Lung (tissue), 17 donors: ENCODE measurements at places on chromosomes 2 and 18.

DNA sequence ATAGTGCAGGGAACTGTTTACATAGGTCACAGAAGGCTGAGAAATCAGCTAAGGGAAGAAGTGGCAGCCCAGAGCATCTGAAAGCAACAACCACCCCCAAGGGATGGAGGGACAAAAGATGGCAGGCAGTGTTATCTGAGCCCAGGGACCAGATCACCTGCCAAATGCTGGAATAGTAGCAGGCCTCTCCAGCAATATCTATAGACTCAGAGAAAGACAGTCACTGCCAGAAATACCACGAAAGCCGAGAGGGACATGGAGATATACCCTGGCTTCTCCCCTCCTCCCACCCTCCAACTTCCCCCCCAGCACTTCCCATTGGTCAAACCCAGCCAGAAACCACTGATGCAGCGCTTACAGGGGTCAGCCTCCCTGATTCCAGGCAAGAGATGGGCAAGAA is 58.4 kb upstream of the PPP1CB start:
- H3K4me3 ChIP-seq = no peak overlapping the region
- H3K4me1 ChIP-seq = peaks cover 7% of the 10 kb centered on the region
- no peaks in the 10 kb centered on the region for H3K27me3 ChIP-seq
- DNase-seq = no peak

DNA sequence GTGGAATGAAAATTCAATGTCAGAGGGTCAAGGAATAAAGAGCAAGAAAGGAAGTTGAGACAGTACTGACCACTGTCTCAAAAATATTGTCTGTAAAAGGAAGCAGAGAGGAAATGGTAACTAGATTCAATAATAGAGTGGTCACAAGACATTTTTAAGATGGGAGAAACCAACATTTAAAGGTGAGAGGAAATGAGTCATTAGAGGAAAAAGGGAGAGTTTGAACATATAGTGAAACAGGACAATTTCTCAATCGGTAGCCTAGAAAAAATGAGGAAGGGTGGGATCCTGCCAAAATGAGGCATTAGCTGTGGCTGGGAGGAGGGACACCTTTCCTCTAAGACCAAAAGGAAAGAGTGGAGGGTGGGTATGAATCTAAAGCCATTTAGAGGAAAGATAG is 288.5 kb downstream of the SP3 start:
- H3K27ac ChIP-seq = no peak overlapping the region
- no peaks in the 10 kb centered on the region for H3K27me3 ChIP-seq
- H3K36me3 ChIP-seq = no peaks in the 10 kb centered on the region

DNA sequence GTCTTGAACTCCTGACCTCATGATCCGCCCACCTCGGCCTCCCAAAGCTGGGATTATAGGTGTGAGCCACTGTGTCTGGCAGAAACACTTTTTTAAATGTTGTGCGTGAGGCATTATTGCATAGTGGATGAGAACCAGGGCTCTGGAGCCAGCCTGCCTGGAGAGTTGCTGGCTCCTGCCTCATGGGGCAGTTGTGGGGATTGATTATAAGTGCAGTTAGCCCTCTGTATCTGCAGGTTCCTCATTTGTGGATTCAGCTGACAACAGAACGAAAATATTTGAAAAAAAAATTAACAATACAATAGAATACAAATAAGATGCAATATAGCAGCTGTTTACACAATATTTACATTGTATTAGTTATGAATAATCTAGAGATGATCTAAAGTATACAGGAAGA is 129.4 kb upstream of the EML6 start:
- no peak for DNase-seq
- no peak overlapping the region for H3K27ac ChIP-seq
- H3K4me1 ChIP-seq = peaks cover 36% of the 10 kb centered on the region
- H3K27me3 ChIP-seq = no peaks in the 10 kb centered on the region
- H3K36me3 ChIP-seq = peaks cover 11% of the 10 kb centered on the region

- H3K36me3 ChIP-seq = peaks cover 3% of the 10 kb centered on the region
- DNase-seq = no peak
- H3K4me3 ChIP-seq = no peak overlapping the region
- H3K27ac ChIP-seq = no peak overlapping the region
- H3K4me1 ChIP-seq = no peaks in the 10 kb centered on the region
These were observed 92.0 kb downstream of the PMS1 start for GRCh38 chr2:189876271-189876670.

GRCh38 chr18:74528913-74529312 is 5.4 kb upstream of the CNDP1 start:
- H3K4me3 ChIP-seq = no peak overlapping the region
- no peaks in the 10 kb centered on the region for H3K27me3 ChIP-seq
- no peaks in the 10 kb centered on the region for H3K4me1 ChIP-seq

DNA sequence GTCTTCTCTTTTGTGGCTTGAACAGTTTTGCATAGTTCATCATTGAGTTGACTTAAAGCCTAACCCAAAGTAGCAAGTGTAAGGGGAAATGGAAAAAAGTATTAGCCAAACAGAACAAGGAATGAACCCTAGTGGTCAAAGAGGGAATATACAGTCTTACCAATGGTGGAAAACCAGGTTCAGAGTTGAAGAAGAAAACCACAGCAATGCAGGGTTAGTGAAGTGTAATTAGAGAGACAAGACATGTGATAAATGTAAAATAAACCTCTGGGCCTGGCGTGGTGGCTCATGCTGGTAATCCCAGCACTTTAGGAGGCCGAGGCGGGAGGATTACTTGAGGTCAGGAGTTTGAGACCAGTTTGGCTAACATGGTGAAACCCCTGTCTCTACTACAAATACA is 2.4 kb downstream of the TTN start:
- H3K4me3 ChIP-seq = no peak overlapping the region
- no peaks in the 10 kb centered on the region for H3K27me3 ChIP-seq
- no peak overlapping the region for H3K27ac ChIP-seq
- no peaks in the 10 kb centered on the region for H3K36me3 ChIP-seq
- DNase-seq = no peak

DNA sequence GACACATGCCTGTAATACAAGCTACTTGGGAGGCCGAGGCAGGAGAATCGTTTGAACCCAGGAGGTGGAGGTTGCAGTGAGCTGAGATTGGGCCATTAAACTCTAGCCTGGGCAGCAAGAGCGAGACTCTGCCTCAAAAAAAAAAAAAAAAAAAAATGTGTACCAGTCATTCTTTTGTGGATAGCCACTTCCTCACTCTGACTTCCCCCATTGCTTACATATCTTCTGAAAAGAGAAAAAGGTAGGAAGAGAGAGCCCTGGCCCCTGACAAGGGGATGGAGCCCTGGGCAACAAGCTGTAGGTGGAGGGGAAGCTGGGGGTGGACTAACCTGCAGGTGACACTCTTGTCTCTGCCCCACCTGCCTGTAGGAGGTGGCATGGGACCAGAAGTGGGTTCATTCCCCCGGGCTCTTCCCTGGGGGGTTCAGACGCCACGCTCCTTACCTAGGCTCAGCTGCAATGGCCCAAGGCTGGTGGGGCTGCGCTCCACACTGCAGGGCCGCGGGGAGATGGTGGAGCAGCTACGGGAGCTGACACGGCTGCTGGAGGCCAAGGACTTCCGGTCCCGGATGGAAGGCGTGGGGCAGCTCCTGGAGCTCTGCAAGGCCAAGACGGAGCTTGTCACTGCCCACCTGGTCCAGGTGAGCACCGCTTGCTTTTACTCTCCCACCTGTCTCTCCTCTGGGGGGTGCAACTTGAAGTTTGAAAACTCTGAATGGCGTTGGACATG is 39.1 kb downstream of the PCARE start:
- H3K27ac ChIP-seq = no peak overlapping the region
- DNase-seq = no peak
- no peak overlapping the region for H3K4me3 ChIP-seq

DNA sequence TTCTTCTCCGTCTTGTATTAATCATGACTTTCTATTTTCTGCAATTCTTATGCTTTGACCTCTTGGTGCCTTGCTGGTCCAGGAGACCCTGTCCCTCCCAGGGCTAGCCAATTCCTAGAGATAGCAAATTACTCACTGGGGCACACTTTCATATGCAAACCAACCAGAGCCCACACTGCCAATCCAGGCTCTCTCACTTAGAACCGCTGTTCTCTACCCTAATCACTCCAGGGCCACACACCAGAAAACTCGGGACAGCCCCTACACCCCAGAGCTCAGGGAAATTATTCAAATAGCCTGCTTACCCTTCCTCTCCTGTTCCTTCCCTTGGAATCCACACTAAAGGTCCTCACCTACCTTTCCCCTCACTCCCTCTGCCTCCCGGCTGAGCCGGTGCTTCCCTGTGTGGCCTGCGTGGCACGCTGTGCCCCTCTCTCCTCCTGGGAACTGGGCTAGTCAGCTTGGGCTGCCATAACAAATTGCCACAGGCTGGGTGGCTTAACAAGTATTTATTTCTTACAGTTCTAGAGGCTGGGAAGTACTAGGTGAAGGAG is 41.7 kb downstream of the VWA3B start:
- no peak overlapping the region for H3K4me3 ChIP-seq
- H3K27ac ChIP-seq = no peak overlapping the region
- H3K36me3 ChIP-seq = no peaks in the 10 kb centered on the region
- H3K4me1 ChIP-seq = peaks cover 4% of the 10 kb centered on the region
- DNase-seq = no peak

- H3K27ac ChIP-seq = no peak overlapping the region
- no peak overlapping the region for H3K4me3 ChIP-seq
- H3K4me1 ChIP-seq = no peaks in the 10 kb centered on the region
- H3K27me3 ChIP-seq = no peaks in the 10 kb centered on the region
- DNase-seq = no peak
These were observed 30.3 kb upstream of the RMP24 start for GRCh38 chr18:35942133-35942532.

GRCh38 chr2:226063704-226064440 is 664.4 kb downstream of the NYAP2 start:
- peaks cover 38% of the 10 kb centered on the region for H3K4me1 ChIP-seq
- no peaks in the 10 kb centered on the region for H3K36me3 ChIP-seq
- H3K4me3 ChIP-seq = no peak overlapping the region
- no peak overlapping the region for H3K27ac ChIP-seq
- H3K27me3 ChIP-seq = no peaks in the 10 kb centered on the region

GRCh38 chr2:37143974-37144373 is 12.8 kb downstream of the EIF2AK2 start:
- no peaks in the 10 kb centered on the region for H3K4me1 ChIP-seq
- H3K4me3 ChIP-seq = no peak overlapping the region
- no peak for DNase-seq
- peaks cover 31% of the 10 kb centered on the region for H3K36me3 ChIP-seq
- H3K27ac ChIP-seq = no peak overlapping the region
- H3K27me3 ChIP-seq = no peaks in the 10 kb centered on the region
